ENCODE measurements at places on chromosomes 1 and 21. TPM values are rescaled to one million over a fixed set of nuclear protein-coding genes. Genes with fewer than 3 reads are reported as not detected.

JAM2 gene
- polyA plus RNA-seq = 12.4 TPM

- no peak for DNase-seq
Observed at GRCh38 chr1:188170411-188170810, 1341.7 kb downstream of the PLA2G4A start.

- DNase-seq = no peak
Observed at GRCh38 chr1:13616234-13616633, 32.6 kb downstream of the PDPN start.

SLC16A4 gene
- 115 TPM for polyA plus RNA-seq

DNA sequence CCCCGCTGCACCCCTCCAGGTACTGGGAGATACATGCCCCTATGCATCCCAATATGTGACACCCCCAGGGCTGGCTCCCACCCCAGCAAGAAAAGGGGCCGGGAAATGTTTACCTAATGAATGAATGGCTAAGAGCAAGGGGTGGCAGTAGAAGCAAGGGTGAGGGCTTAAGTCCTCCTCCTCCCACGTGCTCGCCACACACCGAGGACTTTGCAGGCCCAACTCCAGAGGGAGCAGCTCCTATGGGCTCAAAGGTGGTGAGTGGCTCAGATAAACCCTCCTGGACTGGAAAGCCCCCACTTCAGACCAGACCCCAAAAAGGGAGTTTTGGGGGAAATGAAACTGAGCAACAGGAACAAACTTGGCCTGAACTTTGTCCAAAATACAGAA, 11.4 kb downstream of the SLC45A3 start:
- DNase-seq = no peak

DNA sequence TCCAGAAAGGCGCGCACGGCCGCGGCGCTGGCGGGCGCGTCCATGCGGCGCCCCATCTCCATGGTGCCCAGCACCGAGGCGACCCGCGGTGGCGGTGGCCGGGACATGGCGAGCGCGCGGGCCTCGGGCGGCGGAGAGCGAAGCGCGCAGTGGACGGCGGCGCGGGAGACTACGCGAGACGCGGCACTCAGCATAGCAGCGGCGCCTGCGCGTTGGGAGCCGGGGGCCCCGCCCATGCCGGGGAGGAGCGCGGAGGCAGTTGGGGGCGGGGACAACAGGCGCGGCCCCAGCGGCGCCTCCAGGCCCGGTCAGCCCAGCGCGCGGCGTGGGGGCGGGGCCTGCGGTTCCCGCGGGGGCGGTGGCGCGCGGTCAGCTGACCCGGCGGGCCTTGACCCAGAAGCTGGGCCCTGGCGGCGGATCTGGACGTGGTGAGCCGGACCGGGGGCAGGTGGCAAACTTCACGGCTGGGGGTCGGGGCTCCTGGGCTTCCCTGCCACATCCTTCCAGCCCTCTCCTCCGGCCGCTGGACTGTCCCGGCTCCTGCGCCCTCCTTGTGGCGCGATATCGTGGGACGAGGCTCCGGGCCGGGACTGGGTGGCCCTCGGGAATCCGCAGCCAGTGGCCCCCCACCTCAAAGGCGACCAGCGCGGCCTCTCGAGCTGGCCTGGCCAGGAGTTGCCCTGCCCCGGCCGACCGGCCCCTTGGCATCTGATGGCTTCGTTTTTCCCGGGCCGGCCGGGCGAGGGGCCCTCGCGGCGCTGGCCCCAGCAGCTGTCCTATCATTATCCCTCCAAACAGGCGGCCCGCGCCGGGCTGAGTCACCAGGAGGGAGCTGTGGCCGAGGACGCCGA, at the start of the genes AKR7A2 and SLC66A1:
Gene AKR7A2 (minus strand): TSS at position 214 of the 851 bp plus-strand sequence. CDS start 20 bp downstream, at position 194.
Gene SLC66A1 (plus strand): TSS at position 396 of the 851 bp plus-strand sequence. CDS start 5,352 bp downstream, outside the sequence.
- DNase-seq = peak; percentile 88

DNA sequence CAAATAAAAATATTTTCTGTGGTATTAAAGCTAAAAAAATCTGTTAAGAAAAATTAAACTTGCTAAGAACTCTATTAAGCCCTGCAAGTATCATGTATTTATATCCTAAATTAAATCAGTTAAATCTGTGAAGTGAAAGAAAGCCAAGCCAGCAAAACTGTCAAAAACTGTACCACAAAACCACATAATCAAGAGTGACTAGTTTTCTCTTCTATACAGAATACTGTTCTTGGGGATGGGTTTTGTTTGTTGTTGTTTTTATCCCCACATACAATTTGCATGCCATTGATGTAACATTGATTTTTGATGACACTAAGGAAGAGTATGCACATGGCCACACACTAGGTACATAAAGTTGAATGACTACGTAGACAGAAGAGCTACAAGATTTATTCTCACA, 20.4 kb downstream of the DPH5 start:
- no peak for DNase-seq

GRCh38 chr1:62423580-62424242, 13.1 kb upstream of the USP1 start:
- no peak for DNase-seq

DNA sequence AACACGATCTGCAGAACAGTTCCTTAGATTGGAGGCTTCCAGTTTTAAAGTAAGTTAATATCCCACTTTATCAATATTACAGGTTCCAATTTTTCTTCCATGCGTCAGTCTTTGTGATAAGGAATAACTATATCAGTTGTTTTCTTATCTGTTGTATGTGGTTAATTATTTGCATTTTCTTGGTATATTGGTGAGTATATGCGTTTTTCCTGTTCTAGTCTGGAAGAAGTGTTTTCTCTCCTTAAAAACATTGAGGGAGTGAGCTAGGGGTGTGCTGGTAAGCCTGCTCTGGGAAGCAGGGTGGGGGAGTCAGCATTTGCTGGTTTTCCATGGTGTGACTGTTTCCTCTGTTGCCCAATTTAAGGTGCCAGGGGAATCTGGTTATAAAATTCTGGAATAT, 50.2 kb upstream of the KIF1B start:
- no peak for DNase-seq

PLPPR4 gene
- 2.1 TPM for polyA plus RNA-seq

DNA sequence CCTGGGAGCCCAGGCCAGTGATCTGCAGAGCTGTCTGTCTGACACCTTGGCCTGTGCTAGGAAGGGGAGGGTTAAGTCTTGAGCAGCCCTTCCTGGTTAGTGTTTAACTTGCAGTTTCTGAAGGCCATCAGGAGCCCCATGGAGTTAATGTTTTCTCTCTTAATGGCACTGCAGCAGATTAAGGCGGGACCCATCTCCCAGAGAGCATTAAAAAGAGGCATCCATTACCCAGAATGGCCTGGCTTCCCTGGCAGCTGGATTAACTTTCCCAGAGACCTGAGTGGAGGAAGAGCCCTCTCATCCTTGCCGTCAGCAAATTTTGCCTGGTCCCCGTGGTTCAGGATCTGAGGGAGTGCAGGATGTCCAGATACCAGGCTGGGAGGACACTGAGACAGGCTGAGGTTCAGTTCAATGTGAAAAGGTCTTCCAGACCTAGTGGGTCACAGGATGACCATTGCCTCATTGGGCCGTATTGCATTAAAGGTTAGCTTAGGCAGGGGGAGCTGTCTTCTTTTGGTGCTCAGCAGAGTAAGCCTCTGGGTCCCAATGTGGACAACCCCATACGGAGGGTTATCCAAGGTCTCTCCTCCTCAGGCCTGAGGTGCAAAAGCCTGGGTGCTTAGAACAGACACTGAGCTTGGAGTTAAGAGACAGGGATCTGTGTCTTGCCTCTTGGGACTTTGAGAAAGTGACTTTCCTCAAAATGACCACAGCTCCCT, 522.6 kb downstream of the PTPRU start:
- DNase-seq = peak; percentile 7

SLC1A7 gene
- 0.10 TPM for polyA plus RNA-seq

DNA sequence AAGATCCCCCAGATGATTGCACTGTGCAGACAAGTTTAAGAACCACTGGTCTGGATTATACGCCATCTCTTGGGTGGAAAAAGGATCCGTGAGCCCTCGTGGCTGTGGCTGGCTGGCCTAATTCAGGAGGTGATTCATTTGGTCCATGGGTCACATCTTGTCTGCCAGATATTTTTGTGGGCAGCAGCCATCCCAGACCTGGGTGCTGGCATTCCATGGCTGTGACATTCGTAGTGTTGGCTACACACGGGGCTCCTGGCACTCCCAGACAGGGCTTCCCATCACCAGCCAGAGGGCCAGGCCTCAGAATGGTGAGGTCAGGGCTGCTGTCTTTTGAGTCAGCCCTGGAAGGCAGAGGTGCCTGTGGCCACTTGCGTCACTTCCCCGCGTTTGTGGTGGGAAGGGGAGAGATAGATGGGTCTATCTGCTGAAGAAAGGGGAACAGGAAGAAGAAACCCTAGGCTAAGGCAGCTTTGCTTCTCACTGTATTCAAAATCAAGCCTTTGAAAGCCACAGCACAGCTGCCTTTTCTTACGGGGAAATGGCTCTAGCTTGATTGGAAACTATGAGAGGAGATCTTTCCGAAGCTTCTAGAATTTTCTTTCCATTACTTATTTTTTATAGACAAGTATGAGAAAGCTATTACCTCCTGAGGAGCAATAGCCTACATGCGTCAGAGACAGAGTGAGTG, 32.4 kb downstream of the EIF2D start:
- DNase-seq = no peak

DNA sequence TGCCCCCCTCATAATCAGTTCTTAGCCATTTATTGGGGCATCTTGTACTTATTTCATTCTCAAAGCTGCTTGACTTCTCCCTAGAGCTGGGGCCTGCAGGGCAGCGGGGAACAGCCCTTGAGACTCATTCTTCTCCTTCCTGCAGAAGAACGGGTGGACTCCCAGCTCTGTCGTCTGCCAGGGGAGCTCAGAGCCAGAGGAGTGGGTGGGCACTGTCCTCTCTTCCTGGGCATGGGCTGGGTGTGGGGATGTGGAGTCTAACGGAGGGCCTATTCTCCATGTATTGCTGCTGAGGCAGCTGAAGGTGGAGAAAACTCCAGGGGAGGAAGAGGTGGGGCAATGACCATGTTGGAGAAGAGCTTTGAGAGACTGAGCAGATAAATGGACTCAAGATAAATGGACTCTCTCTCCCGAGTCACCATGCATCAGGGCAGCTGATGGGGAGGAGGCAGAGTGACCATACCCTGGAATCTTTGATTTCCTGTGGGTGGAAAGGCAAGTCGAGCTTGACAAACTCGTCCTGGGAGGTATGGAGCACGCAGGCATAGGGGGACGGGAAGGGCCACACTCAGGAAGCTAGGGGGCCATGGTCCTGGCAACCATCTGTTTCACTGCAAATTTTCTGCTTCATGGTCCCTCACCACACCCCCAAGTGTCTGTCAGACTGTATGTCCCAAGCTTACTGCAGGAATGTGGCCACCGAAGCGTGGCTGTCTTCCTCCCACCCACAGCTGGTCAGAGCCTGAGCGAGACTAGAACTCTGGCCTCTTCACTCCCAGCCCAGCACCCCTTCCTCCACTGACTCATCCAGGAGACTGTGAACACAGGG, 56.9 kb upstream of the ATP2B4 start:
- DNase-seq = no peak

NAXE gene
- polyA plus RNA-seq = 76.4 TPM

FCGR1A gene
- polyA plus RNA-seq = 2.1 TPM

- DNase-seq = no peak
Observed at GRCh38 chr1:6248932-6249738, 5.2 kb downstream of the HES3 start.

DNA sequence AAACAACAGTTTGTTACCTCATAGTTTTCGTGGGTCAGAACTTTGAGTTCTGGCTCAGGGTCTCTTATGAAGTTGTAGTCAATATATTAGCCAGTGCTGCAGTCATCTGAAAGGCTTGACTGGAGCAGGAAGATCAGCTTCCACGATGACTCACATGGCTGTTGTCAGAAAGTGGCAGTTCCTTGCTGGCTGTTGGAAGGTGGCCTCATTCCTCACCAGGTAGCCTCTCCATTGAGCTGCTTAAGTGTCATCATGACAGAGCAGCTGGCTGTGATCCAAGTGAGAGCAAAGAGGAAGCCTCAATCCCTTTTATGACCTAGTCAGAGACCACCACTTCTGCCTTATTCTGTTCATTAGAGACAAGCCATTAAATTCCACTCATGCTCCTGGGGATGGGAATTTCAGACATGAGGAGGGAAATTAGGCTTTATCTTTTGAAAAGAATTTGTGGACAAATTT, 5.6 kb downstream of the OSBPL9 start:
- no peak for DNase-seq

CYP4X1 gene
- polyA plus RNA-seq = 9.0 TPM

DNA sequence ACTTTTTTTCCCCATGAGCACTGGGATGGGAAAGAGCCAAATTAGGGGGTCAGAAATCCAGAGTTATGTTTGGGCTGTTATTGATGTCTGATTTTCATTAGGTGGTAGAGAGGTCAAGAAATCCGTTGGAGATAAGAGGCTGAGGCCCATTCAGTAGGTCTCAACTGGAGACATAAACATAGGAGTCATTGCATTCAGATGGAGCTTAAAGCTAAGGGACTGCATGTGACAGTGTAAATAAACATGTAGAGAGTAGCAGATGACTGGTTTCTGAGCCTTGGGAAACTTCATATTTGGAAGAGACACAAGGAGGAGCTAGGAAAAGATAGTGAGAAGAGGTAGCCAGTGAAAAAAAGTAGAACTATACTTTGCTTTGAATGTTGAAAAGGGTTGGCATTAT, 11.7 kb downstream of the PTPRC start:
- no peak for DNase-seq

- no peak for DNase-seq
Observed at GRCh38 chr1:157993147-157993917, at the start of gene KIRREL1. TSS of gene KIRREL1 (plus strand) at chr1:157993645. CDS start at chr1:157993677, 32 bp downstream.

GRCh38 chr1:115423776-115424175, 85.7 kb upstream of the NGF start:
- no peak for DNase-seq

GRCh38 chr1:185929776-185930175, 195.6 kb downstream of the HMCN1 start:
- no peak for DNase-seq

- no peak for DNase-seq
Observed at GRCh38 chr1:21313203-21313885, 23.1 kb upstream of the ECE1 start.

DNA sequence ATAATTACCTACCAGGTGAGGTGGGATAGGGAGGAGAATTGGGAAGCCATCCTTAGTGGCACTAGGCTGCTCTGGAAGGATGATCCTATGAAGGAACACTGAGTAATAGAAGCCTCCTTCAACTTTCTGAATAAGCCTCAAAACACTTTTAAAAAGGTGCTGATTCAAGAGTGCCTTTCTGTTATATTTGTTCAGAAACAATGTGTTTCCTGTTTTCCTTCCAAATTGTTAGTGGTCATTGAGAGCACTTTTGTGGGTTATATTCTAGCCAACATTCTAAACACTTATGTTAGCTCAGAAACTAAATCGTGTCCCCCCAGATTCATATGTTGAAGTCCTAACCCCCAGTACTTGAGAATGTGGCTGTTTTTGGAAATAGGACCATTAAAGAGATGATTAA, 237.3 kb downstream of the TNR start:
- no peak for DNase-seq

TNFSF18 gene
- 0.15 TPM for polyA plus RNA-seq

AXDND1 gene
- polyA plus RNA-seq = 29.1 TPM

LRRC71 gene
- polyA plus RNA-seq = 0.63 TPM

GRCh38 chr1:208737922-208738321, 493.7 kb upstream of the PLXNA2 start:
- no peak for DNase-seq

HMGCL gene
- 72.6 TPM for polyA plus RNA-seq

DNA sequence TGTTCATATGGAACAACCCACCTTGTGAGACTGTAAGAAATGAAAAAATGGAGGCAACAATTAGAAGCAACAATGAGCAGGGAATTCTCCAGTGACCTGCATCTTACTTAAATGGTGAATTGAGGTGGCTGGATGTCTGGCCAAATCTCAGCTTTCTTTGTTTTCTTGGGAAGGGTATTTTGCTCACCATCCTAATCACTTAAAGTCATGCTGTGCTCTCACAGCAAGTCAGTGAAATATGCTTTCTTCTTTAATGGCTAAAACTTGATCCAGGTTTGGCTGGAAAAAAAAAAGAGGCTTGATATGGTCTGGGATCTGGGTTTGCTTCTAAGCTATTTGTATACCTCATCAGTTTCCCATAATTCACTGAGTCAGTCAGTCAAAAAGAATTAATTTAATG, 124.8 kb downstream of the ESRRG start:
- DNase-seq = no peak
